Spinal cord (tissue), 10 donors: ENCODE measurements at places on chromosomes 3 and 15.

GRCh38 chr3:181694805-181695660 lies 16.7 kb upstream of the SOX2 start:
- DNase-seq = no peak

DNA sequence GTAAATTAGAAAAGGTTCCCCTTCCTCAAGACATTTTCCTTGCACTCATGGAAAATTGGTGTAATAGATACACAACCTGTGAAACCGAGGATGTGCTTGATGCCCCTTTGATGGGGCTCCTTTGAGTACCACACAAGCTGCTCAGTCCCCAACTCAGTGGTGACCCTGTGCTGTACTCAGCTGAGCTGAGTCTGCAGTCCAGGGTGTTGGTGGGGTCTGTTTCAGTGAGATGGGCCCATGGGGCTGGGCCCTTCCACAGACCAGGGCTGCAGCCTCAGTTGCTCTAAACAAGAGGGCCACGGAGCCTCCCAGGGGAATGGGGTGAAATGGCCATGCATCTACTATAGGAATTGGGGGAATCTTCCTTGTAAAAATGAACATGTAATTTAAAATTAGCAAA lies 39.3 kb downstream of the KY start:
- no peak for DNase-seq

GRCh38 chr3:12027184-12027846 lies 23.1 kb downstream of the SYN2 start:
- no peak for DNase-seq

DNA sequence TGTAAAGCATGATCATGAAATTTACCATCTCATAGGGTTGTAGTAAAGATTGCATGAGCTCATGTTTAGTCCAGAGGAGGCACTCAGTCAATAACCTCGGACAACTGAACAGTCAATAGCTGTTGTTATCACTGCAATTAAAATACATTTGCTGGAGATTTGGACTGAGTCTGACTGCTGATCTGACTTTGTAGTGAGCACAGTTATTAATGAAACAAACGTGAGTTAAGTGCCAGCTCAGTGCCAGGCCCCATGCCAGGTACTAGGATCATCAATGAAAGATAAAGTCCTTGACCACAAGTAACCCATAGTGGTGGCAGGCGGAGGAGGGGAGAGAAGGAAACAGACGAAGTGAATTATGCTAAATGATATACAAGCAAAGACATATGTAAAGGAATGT lies 43.7 kb upstream of the PRICKLE2 start:
- no peak for DNase-seq

DNA sequence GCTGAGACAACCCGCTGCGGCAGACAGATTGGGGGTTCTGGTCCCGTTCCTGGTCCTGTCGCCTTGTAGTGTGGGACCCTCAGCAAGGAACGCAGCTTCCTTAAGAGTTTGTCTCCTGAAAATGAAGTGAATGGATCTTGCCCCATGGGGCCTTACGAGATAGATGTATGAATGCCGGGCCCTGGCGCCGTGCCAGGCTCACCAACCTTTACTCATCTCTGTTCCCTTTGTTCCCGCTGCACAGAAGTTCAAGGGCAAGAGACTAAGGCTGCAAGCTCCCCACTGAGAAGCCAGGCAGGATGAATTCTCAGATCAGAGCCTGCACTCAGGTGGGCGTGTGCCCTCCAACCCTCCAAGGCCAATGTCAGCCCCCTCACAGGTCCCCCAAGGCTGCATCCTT lies 162.7 kb upstream of the IQSEC1 start:
- peak; percentile 26 for DNase-seq

- no peak for DNase-seq
These were observed 50.8 kb upstream of the MRPS22 start for GRCh38 chr3:139292711-139293664.

DNA sequence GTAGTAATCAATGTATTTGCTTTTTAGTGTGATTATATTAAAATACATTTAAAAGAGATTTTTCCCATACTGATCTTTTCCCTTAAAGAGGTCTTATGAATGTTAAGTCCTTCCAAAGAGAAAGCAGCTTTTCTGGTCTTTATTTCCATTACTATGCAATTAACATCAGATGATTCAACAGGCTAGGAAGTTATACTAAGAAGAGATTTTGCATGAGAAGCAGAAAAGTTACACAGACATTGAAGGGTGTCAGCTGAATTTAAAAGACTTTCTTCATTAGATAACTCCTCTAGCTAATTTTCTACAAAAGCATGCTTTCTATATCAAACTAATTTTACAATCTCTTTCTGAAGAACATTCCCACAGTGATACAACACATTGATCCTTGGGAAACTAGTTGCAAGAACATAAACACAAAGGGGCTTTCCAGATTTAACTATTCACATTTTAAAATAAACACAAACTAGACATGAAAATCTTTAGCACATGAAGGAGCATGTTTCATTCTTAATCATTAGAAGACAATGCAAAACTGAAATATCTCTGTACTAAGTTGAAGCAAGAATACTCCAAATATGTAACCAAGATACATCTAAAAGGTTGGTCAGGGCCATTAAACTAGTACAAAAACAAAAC lies 965.8 kb downstream of the ROBO1 start:
- DNase-seq = no peak

DNA sequence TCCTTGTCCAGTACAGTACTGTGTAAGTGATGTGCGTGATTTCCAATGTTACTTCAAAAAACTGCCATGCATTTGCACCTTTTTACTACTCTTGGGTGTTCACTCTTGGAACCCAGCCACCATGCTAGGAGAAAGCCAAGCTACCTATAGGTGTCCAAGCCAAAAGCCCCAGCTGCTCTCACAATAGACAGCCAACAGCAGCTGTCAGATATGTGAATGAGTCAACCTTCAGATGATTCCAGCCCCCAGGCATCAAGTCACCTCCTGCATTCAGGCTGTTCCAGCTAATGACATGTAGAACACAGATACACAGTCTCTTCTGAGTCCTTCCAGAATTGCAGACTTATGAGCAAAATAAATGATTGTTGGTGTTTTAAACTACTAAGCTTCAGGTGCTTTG lies 417.7 kb upstream of the TGFBR2 start:
- no peak for DNase-seq
